Muscle of leg (tissue), 16 donors: ENCODE measurements at places on chromosomes 7 and 10. TPM values are rescaled to one million over a fixed set of nuclear protein-coding genes. Genes with fewer than 3 reads are reported as not detected.

GRCh38 chr10:1829712-1830111 is 92.4 kb upstream of the ADARB2 start:
- no peak for DNase-seq

- peak; percentile 99 for DNase-seq
Measured at GRCh38 chr10:114374053-114374791, 30.1 kb downstream of the AFAP1L2 start.

DNA sequence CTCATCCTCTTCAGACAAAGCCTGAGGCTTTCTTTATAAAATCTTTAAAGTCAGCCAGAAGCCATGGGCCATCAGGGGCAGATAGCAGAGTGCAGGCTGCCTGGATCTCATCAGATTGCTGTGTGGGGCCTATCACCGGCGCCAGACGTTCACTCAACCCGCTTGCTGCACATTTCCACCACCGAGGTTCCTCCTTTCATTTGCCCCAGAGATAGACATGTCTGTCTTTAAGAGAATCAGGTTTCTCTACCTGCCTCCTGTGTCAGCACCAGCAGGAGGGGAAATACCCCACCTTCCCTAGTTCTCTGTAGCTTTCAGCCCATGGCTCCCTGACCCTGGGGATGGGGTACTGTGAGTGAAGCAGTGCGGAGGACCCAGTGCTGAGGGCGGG is 22.0 kb downstream of the SLC18A2 start:
- no peak for DNase-seq

GRCh38 chr7:55108401-55108800 is 89.6 kb downstream of the EGFR start:
- DNase-seq, result no peak

NAT16 gene
- total RNA-seq, result not detected

TMEM140 gene
- total RNA-seq, result 1.3 TPM

TAS2R3 gene
- 1.5 TPM for total RNA-seq
